ENCODE measurements at places on chromosomes 3 and 15.

DNA sequence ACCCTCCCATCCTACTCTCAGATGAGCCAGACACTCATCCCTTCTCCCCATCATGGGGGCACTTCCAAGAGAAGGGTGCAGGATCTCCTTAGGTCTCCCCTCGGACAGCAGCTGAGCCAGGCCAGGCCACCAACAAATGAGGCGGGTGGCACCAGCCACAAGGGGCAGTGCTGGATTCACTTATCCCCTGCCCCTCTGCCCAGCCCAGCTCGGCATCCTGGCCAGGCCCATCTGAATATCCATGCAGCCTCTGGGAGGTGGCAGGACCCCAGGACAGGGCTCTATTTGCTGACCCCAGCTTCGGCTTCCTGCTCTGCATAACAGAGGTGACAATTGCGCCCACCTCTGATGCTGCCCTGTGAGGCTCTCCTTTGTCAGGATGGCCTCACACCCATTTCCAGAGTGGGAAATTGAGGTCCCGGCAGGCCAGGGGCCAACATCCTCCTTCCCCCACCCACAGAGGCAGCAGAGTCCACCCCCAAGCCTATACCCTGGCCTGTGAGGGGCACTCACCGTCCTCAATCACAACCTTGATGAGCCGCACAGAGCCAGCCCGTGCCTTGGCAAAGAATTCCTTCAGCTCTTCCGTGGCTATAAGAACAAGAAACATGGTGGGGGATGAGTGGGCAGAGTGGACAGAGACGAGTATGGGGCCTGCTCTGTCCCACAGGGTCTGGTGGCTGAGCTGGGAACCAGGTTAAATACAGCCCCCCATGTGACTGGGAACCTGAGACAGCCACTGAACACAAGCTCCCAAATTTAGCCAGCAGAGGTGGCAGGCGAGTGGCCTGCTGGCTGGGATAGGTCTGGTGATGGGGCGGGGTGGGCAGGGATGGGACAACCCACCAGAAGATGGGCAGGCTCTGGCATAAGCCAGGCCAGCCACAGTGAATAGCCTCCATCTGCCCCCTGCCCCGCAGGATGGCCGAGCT, 4.2 kb downstream of the TWF2 start:
- no peak for DNase-seq

DNA sequence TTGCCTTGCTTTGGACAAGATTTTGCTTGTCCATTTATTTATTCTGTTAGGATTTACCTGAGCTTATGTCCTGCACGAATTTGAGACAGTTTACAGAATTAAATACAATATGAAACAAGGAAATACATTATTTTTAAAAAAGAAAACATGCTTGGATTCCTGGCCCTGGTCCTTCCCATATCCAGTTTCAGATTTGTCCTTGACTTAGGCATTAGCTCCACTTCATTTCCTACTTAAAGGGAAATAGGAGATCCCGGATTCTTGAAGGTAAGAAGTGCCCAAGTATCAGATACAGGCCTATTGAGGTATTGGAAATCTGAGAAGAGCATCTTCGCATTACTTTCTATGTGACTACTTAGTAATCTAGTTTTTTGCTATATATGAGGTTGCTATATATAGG, 672.0 kb downstream of the SI start:
- no peak for DNase-seq

- no peak for DNase-seq
These were observed 842.8 kb downstream of the SI start for GRCh38 chr3:164235289-164236028.

DNA sequence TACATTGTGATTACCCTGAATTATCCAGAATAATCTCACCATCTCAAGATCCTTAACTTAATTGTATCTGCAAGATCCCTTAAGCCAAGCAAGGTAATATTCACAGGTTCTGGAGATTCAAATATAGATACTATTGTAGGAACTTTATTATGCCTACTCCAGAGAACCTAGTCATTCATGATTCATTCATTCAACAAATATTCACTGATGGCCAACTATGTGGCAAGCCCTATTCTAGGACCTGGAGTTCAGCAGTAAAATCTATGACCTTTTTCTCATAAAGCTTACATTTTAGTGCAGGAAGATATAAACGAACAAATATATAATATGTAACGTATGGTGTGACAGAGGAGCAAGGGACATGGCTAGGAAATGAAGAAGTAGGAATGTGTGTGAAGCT, 49.6 kb downstream of the ISL2 start:
- DNase-seq: no peak

GRCh38 chr3:98558100-98558827, 26.5 kb downstream of the GPR15 start:
- DNase-seq: no peak

DNA sequence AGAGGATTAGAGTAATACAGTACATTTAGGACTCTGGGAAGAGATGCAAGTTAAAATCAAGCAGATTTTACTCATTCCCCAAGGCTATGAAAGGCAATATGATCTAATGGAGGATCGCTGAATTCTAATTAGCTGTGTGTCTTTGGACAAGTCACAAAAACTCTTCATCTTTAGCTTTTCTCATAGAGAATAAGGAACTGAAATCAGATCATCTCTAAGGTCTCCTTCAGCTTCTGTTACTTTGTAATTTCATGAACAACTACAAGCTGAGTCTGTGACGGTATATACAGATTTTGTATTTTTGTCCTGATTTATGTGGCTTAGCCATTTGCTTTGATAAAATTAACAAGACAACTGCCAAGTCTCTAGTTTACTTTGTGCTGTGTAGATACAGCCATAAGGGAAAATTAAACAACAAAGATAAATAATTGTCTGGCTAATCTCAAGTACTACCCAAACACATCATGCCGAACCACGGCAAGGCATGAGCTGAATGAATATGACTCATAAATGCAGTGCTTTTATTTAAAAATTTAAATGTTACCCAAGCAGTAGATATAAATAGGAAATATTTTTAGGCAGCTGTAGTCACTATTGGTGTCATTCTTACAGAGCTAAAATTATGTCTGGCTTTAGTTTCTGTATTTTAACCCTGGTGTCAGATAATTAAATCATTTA, 81.5 kb downstream of the GAP43 start:
- DNase-seq: no peak

DNA sequence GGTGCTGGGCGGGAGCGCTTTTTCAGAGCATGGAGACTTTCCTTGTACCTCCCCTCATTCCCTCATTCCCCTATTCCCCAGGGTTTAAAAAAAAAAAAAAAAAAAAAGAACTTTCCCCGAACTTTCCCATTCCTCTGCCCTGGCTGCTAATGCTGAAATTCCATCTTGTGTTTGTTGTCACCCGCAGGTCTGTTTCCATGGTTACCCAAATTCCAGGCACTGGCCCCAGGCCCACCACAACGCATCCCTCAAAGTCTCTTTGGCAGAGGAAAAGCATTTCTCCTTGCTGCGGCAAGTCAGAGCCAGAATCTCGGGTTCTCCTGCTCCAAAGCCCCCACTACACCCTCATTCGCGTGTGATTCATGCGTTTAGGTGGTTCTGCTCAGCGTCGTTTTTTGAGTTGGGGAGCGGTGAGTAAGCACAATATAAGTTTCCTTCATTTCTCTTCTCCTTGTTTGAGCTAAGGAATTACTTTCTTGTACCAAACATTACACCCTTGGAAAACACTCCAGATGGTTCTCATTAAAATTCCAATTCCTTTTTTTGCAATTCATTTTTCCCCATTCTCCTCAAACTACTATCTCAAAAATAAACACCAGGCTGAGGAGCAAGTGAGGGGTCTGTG, 21.6 kb downstream of the ANAPC13 start:
- no peak for DNase-seq

DNA sequence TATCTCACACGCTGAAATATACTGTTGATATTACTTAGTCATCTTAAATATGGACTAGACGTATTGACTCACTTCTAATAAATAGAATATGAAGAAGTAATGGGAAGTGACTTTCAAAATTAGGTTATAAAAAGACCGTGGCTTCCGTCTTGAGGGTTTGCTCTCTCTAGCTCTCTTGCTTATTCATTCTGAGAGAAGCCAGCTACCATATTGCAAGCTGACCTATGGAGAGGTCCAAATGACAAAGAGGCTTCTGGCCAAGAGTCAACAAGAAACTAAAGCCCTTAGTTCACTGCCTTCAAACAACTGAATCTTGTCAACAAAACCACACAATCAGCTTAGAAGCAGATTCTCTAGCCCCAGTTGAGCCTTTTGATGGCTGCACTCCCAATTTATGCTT, 46.1 kb downstream of the SLC9C1 start:
- no peak for DNase-seq

GRCh38 chr15:46231786-46232185, 597.0 kb downstream of the SQOR start:
- DNase-seq: no peak

DNA sequence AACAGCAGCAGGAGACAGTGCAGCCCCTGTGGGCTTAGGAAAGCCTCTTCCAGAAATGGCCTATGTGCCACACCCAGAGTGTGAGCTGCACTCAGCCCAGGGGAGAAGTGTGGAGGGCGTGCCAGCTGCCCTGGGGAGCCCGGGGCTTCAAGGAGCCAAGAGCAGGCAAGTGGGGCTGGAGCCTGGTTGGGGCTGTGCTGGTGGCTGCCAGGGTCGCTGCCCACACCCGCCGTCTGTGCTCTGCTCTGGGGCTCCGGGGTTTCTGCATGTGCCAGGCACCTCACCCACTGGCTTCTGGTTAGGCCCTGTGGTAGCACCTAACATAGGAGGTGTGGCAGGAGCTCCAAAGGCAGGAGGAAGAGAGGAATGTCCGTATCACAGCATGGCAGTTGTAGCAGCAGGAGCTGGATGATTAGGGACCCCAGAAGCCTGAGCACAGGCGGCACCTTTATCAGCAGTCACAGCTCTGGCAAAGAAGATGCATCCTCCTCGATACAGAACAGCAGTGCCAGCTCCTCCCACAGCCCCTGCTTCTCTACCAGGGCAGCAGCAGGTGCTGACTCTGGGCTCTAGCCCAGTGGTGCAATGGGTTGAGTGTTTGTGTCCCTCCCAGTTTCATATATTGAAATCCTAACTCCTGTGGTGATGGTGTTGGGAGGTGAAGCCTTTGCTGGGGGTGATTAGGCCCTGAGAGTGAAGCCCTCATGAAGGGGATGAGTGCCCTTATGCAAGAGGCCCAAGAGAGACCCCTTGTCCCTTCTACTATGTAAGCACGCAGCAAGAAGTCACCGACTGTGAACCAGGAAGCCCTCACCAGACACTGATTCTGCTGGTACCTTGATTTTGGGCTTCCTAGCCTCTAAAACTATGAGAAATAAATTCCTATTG, 70.0 kb upstream of the KLF13 start:
- DNase-seq: no peak

DNA sequence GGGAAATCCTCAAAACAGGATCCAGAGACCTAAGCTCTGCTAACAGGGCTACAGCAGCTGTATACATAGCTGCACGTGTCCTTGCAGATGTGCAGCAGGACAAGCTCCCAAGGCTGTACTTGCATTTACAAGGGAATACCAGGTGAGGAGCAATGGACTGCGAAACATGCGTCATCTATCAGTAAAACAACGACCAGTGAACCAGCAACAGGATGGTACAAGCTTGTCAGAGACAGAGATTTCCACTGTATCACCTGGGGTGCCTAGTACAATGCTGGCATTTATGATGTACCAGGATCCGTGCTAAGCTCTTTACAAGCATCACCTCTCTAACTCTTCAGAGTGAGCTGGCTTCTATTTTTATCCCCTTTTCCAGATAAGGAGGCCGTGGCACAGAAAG, 227.3 kb downstream of the FOXP1 start:
- DNase-seq: no peak

- DNase-seq: no peak
These were observed 514 bp downstream of the IGF2BP2 start for GRCh38 chr3:185824051-185825005.

DNA sequence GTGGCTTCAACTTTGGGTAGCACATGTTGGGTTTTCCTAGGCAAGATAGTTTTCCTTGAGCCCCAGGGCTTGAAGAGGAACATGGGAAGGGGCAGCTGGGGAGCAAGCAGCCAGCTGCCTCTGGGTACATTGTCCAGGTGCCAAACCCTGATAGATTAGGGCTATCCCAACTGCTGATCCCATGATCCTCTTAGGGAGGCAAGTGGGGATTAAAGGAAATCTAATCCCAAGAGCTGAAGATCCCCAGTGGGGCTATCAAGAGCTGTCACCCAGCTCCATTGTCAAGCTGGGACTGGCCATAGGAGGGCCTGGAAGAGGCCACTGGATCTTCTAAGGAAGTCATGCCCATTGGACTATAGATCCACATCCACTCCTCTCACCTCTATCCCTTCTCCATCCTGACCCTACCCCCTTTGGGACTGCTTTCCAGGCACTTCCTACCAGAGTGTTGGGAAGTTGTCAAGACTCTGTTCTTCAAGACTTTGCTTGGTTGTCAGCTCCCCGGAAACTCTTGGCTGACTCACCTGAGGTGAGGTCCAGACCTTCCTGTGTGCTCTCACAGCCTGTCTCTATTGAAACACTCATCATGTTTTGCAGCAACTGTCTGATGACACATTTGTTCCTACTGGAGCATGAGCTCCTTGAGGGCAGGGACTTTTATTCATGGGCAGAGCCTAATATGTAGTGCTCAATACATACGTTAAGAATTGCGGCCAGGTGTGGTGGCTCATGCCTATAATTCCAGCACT, 5.9 kb downstream of the CAMK2N2 start:
- no peak for DNase-seq

GRCh38 chr3:161422171-161422700, 50.9 kb upstream of the SPTSSB start:
- DNase-seq: no peak

- no peak for DNase-seq
These were observed 117.7 kb downstream of the POLR2M start for GRCh38 chr15:57824186-57824585.

DNA sequence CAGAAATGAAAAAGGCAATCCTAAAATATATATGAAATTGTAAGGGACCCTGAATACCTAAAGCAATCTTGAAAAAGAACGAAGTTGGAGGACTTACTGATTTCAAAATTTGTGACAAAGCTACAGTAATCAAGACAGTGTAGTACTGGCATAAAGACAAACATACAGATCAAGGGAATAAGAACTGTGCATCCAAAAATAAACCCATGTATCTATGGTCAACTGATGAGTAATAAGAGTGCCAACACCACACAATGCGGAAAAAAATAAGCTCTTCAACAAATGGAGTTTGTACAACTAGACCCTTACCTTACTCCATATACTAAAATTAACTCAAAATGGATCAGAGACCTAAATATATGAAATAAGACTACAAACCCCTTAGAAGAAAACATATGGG, 29.6 kb downstream of the GSK3B start:
- DNase-seq: no peak

DNA sequence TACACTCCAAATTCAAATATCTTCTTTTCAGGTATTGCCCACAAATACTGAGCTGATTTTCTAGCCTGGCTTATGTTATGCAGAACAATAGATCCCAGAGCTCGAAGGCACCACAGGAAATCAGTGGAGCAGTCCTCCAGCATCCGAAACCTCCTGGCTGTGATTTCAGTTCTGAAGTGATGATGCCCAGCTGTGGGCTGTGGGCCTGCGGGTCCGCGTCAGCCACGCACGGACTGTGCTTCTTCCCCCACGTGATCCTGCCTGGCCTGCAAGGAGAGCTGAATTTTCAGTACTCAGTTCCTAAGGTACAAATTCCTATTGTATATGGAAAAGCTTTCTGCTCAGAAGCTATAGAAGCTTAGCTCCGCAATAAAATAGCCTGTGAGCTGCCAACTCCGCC, 96.2 kb downstream of the OCA2 start:
- no peak for DNase-seq

- DNase-seq: no peak
These were observed 30.1 kb downstream of the PLA2G4D start for GRCh38 chr15:42064271-42064670.

GRCh38 chr3:172171396-172172075, 132.2 kb downstream of the FNDC3B start:
- no peak for DNase-seq
